ENCODE measurements at places on chromosomes 6 and 20.

DNA sequence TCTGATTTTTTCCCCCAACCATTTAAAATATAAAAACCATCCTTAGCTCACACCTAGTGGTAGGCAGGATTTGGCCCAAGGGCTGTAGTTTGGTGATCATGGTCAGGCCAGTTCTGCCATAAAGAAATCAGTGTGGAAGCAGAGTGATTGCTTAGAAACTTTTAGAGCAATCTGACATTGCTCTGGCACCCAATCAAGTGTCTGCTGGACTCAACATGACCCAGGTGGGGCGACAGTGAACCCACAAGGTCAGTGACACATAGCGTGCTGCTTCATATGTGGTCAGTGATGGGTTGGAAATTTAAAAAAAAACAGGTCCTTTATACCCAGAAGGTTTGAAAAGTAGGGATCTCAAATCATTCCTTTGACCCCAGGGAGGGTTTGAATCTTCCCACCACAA, 107.9 kb downstream of the BANF2 start:
- no peak for DNase-seq

DNA sequence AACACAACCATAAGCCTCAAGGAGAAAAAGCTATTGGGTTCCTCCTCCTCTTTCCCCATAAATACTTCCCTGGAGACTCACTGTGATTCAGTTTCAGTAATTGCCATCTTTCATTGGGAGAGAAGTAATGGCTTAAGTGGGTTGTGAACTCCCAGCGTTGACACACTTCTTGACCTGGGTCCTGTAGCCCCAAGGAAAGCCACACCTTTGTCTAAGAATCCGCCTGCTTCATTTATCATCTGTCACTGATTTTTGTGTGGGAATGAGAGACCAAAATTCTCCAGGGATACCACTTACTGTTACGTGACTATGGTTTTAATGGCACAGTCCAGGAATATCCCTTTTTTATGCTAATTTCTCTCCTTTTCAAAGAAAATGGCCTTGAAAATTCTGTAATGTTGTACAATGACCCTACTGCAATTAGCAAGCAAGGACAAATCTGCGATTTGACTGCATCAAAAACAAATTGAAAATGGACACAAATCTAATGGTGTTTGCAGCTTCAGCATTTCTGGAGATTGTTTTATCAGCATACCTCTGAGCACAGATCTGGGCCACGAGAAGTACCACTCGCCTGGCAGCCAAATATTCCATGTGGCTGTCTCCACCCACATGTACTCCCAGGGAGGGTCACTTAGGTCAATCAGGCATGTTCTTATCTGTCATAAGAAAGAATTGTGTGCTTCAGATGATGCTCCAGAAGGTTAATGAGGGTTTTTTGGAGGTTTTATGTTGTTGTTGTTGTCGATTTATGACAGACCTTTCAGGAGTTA, 29.8 kb downstream of the DCBLD1 start:
- no peak for DNase-seq

- no peak for DNase-seq
Measured at GRCh38 chr6:52390361-52390727, 28.4 kb downstream of the PAQR8 start.

GRCh38 chr6:145544514-145544913, 190.8 kb downstream of the EPM2A start:
- no peak for DNase-seq

DNA sequence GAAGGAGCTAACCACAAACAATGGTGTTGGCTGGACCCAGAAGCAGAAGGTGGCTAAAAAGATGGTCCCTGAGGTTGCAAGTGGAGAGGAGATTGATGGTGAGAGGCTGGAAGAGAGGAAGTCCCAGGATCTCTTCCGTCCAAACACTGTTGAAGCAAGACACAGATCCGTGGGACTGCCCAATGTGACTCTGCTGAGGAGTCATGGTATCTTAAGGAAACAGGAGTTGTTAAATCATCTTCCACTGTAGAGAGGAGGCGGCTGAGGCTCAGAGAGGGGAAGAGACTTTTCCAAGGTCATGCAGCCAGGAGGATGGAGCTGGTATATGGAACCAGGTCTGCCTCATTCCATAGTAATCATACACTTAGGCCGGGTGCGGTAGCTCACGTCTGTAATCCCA, 4.1 kb upstream of the ZNF335 start:
- DNase-seq, result no peak

DNA sequence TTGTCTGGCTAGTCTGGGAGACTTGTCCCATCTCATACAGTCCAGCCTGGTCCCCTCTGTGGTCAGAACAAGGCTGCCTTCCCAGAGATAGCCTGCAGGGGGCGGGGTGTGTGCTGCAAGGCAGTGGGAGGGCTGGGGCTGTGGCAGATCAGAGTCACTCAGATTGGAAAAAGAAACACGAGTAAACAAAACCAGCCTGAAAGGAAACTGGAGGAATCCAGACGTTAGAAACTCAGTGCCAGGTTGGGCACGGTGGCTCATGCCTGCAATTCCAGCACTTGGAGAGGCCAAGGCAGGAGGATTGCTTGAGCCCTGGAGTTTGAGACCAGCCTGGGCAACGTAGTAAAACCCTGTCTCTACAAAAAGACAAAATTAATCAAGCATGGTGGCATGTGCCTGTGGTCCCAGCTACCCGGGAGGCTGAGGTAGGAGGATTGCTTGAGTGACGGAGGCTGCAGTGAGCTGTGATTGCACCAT, 20.2 kb downstream of the LEMD2 start:
- peak; percentile 84 for DNase-seq

- no peak for DNase-seq
Measured at GRCh38 chr20:62476056-62476838, 452 bp upstream of the GATA5 start.

- no peak for DNase-seq
Measured at GRCh38 chr20:8076306-8077136, 55.5 kb upstream of the PLCB1 start.
